ENCODE measurements at places on chromosomes 16 and 17. TPM values are rescaled to one million over a fixed set of nuclear protein-coding genes. Genes with fewer than 3 reads are reported as not detected.

HIC1 gene
- total RNA-seq, result 8.1 TPM

JUP gene
- 2,355 TPM for total RNA-seq

NPW gene
- not detected for total RNA-seq

ABI3 gene
- total RNA-seq, result 5.4 TPM

OTOP2 gene
- not detected for total RNA-seq

TP53TG3C gene
- not detected for total RNA-seq

TMEM92 gene
- not detected for total RNA-seq

SMTNL2 gene
- total RNA-seq, result 0.76 TPM

RNFT1 gene
- 7.9 TPM for total RNA-seq
